ENCODE measurements at places on chromosomes 3 and 15. TPM values are rescaled to one million over a fixed set of nuclear protein-coding genes. Genes with fewer than 3 reads are reported as not detected.

Gene GNAT1
- total RNA-seq, result 0.48 TPM

Gene MASP1
- total RNA-seq, result not detected

Gene SLC28A2
- total RNA-seq, result not detected

Gene SHC4
- 0.44 TPM for total RNA-seq

DNA sequence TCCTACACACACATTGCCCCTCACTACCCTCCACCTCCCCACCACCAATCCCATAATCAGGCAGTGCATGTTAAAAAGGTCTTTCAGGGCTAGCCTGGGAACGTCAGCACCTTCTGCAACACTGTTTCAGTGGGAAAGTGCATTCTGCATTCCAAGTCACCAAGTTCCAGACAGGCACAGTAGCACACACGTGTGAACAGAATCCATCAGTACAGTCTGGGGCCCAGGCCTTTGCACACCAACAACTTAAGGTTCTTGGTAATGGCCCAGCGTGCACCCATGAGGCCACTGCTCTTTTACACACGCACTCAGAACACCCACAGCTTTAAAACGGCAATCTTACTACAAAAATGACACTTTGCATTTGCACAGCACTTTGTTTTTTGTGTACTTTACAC is 1.2 kb downstream of the ANXA2 start:
- no peak for DNase-seq

GRCh38 chr3:197002701-197003454 is 26.7 kb downstream of the MELTF start:
- peak; percentile 68 for DNase-seq

DNA sequence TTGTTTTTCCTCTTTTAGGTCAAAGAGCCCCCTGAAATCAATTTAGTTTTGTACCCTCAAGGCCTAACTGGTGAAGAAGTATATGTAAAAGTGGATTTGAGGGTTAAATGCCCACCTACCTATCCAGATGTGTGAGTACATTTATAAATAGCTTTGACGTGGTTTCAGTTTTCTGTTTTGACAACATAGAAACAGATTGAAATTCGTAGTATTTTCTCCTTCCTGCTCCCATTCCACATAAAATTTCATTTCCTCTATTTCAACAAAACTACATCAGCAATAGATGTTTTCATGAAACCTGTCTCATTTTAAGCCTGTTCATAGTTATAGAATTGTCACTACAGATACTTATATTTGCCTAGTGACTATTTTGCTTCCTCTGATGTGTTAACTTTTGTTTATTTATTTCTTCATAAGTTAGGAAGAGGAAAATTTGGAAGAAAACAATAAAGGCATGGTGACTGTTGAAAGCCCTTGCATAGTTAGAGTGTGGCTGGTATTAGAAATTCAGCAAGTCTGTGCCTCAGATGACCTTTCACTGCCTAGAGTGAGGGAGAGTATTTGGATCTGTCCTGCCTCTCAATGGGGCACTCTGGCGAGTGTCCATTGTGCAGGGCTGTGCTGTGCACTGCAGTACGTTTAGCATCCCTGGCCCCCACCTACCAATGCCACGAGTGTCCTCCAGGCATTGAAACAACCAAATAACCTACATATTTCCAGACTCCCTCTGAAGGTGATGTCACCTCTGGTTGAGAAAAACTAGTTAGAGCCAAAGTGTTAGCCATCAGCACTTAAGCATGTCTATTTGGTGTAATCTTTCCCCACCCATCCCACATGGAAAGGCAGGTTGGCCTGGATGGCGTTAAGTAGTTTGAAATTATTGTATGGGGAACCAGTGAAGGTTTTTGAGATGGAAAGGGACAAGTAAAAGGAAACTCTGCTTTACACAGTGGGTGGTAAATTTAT is 5.9 kb downstream of the EIF2AK4 start:
- DNase-seq, result no peak

- DNase-seq, result no peak
These were observed 147.3 kb downstream of the TP63 start for GRCh38 chr3:189778340-189778950.

DNA sequence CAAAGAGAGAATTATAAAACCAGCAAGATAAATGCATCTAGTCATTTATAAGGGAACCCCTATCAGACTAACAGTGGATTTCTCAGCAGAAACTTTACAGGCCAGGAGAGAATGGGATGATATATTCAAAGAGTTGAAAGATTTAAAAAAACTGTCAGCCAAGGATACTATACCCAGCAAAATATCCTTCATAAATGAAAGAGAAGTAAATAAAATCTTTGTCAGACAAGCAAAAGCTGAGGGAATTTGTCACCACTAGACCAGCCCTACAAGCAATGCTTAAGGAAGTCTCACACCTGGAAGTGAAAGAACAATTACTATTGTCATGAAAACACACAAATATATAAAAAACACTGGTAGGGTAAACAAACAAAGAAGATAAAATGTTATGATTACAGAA is 113.4 kb upstream of the FAM3D start:
- no peak for DNase-seq

DNA sequence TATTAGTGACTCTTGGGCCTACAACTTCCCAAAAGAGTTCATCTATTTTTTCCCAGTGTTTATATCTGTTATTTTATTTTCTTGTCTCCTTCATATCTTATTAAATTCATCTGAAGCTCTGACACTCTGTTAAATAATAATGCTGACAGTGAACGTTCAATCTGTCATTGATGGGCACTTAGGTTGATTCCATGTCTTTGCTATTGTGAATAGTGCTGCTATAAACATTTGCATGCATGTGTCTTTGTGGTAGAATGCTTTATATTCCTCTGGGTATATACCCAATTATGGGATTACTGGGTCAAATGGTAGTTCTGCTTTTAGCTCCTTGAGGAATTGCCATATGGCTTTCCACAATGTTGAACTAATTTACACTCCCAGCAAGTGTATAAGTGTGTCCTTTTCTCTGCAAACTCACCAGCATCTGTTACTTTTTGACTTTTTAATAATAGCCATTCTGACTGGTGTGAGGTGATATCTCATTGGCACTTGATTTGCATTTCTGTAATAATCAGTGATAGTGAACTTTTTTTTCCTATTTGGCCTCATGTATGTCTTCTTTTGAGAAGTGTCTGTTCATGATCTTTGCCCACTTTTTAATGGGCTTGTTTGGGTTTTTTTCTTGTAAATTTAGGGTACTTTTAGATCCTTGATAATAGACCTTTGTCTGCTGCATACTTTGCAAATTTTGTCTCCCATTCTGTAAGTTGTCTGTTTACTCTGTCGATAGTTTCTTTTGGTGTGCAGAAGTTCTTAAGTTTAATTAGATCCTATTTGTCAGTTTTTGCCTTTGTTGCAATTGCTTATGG is 122.5 kb downstream of the LEKR1 start:
- DNase-seq, result no peak

- DNase-seq, result no peak
These were observed 7.0 kb downstream of the GABRA5 start for GRCh38 chr15:26873846-26874245.

GRCh38 chr15:87572381-87572910 is 684.1 kb downstream of the NTRK3 start:
- peak; percentile 5 for DNase-seq

- no peak for DNase-seq
These were observed 300.2 kb upstream of the GPR149 start for GRCh38 chr3:154730186-154730585.

DNA sequence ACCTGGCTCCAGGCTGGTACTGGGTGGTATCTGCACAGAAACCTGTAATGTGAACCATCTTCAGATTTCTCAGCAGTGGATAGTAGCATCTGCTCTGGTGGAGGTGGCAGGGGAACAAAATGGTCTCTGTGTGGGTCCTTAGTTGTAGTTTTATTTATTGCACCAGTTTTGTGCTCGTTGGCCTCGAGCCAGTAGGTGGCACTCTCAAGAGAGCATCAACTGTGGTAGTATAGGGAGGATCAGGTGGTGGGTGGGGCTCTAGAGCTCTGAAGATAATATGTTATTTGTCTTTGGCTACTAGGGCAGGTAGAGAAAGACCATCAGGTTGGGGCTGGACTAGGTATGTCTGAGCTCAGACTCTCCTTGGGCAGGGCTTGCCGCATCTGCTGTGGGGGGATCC is 254.0 kb upstream of the GPR149 start:
- DNase-seq, result no peak

All from PC-9 (cell line).